ENCODE measurements at places on chromosomes 7 and 10.

DNA sequence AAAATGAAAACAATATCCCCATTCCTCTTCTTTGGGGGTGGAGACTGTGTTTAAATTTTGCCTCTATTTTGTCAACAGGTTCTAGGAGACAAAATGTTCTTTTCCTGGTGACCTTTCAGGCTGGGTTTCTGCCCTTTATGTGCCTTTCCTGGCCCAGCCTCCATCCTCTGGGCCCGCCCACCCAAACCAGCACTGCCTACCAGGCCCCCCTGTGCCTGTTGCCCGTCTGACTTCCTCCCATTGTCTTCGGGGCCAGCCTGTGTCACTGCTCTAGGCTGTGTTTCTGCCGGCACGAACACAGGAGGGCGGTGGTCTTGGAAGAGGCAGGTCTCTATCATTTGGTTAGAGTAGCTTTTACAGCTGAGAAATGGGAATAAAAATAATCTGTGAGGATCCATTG lies 13.9 kb downstream of the TSPAN14 start:
- no peak for DNase-seq

- peak; percentile 78 for DNase-seq
Measured at GRCh38 chr7:98186452-98187137, 24.6 kb upstream of the BHLHA15 start.

DNA sequence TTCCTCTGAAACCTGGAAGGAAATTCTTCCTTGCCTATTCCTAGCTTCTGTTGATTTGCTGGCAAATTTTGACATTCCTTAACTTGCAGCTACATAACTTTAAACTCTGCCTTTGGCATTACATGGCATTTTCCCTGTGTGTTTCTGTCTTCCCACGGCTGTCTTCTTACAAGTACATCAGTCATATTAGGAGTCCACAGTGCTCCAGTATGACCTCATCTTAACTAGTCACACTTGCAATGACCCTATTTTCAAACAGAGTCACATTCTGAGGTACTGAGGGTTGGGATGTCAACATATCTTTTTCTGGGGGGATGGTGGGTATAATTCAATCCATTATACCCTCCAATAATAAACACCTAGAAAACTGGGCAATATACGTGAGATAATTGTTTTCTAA lies 37.4 kb upstream of the EPHB6 start:
- DNase-seq = no peak

DNA sequence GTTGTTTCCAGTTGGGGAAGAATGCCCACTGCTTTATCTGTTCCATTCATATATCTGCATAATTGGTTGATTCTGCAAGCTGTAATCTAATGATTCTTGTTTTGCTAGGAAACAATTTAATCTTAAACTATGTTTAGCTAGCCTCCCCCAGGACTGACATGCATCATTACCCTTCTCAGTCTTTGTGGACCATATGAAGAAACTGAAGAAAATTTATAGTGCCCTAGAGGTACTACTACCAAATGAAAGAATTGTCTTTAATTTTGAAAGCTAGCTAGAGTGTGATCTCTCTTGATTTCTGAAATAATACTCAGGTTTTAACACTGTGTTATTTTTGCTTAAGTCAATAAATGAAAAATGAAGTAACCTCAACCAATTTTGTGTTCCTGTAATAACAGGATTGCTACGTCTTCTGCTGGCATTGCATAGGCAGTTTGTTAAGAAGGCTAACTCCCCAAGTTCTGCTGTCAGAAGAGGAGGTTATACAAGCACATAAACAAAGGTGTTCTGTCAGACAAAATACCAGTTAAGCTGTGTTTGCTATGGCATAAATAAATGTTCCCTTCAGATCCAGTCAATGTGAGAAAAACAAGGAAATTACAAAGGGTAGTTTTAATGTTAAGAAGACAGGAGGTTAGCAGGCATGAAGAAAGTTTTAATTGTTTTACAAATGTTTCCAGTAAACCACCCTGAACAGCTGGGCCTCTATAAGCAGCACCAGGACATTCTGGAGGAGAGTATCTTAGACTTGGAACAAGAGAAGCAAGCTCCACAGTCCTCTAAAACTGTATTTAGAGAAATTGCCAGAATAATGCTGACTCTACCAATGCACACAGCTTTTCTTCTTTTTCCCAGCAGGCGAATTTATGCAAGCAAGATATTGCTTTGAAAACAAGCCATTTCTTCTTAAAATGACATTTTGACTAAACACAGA lies 90.3 kb upstream of the CTTNBP2 start:
- no peak for DNase-seq

DNA sequence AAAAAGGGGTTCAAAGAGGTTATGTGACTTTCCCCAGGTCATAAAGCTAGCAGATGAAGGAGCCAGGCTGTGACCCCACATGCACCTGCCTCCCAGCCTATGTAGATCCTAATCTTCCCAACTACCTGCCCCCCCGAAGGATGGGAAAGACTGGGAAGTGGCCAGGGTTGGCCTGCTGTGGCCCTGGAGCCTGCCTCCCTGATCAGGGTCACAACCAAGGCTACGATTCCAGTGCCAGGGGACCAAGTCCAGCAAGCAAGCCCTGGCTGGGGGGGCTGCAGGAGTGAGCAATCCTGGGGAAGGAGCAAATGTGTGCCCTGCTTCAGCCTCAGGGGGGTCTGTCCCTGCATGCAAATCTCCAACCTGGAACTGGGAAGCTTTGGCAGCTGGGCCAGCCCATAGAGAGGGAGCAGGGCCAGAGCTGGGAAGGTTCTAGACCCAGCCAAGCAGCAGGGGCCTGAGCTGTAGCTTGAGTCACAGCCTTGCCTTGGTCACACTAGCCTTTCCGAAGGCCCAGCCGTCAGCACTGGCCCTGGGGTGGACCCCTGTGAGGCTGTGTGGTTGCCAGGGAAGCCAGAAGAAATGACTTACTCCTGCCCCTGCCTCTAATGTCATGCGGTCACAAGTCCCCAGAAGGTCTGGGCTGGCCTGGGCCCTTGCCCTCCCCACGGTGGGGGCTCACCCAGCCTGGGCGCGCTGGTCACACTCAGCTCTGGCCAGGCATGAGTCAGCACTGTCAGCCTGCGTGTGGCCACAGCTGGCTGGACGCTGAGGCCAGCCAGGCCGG lies 96.4 kb upstream of the ZMIZ1 start:
- DNase-seq = peak; percentile 92

DNA sequence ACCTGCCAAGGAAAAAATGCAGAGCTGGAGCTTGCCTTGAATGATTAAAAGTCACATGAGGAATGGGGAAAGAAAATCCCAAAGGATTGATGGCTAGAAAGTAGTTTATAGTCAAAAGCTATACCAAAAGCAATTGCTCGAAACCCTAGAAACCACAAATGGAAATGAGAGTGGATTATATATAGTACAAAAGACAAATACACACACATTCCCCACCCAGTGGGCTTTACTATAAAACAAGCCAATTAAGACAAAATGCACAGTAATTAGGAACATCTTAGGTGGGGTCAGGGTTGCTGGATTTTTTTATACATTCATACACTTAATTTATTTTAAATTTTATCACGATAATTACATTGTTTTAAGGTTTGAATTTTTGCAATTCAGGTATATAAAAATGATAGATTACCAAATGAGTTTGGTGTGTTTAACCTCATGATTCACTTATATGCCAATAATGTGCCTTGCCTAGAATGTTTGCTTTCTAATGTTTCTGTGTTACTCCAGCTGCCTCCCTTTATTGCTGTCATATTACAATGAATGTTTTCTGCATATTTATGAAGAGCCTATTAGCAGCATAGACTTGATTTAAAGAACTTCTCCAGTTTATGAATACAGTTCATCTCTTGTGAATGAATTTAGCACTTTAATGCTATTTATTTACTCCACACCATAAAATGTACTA lies 421.3 kb downstream of the EXOC4 start:
- no peak for DNase-seq
